Thymus (tissue), 14 donors: ENCODE measurements at places on chromosomes 4 and X. TPM values are rescaled to one million over a fixed set of nuclear protein-coding genes. Genes with fewer than 3 reads are reported as not detected.

- H3K27ac ChIP-seq: no peak overlapping the region
- H3K36me3 ChIP-seq: no peaks in the 10 kb centered on the region
- peak overlapping the region; percentile 70 for H3K4me3 ChIP-seq
- no peak for DNase-seq
Measured at GRCh38 chrX:103586314-103586646, 965 bp downstream of the TCEAL4 start.

- no peaks in the 10 kb centered on the region for H3K36me3 ChIP-seq
- no peak for DNase-seq
- no peak overlapping the region for H3K27ac ChIP-seq
- no peaks in the 10 kb centered on the region for H3K4me1 ChIP-seq
- no peak overlapping the region for H3K4me3 ChIP-seq
Measured at GRCh38 chrX:23398570-23398969, 63.9 kb downstream of the PTCHD1 start.

- H3K4me1 ChIP-seq: no peaks in the 10 kb centered on the region
- no peak for DNase-seq
- H3K36me3 ChIP-seq: no peaks in the 10 kb centered on the region
- H3K4me3 ChIP-seq: no peak overlapping the region
- no peaks in the 10 kb centered on the region for H3K27me3 ChIP-seq
Measured at GRCh38 chr4:181176306-181176705, 1066.9 kb upstream of the TENM3 start.

GRCh38 chrX:153704021-153704526, 16.3 kb downstream of the SLC6A8 start:
- H3K36me3 ChIP-seq: peaks cover 46% of the 10 kb centered on the region
- no peaks in the 10 kb centered on the region for H3K27me3 ChIP-seq
- H3K4me3 ChIP-seq: no peak overlapping the region
- no peak for DNase-seq

DNA sequence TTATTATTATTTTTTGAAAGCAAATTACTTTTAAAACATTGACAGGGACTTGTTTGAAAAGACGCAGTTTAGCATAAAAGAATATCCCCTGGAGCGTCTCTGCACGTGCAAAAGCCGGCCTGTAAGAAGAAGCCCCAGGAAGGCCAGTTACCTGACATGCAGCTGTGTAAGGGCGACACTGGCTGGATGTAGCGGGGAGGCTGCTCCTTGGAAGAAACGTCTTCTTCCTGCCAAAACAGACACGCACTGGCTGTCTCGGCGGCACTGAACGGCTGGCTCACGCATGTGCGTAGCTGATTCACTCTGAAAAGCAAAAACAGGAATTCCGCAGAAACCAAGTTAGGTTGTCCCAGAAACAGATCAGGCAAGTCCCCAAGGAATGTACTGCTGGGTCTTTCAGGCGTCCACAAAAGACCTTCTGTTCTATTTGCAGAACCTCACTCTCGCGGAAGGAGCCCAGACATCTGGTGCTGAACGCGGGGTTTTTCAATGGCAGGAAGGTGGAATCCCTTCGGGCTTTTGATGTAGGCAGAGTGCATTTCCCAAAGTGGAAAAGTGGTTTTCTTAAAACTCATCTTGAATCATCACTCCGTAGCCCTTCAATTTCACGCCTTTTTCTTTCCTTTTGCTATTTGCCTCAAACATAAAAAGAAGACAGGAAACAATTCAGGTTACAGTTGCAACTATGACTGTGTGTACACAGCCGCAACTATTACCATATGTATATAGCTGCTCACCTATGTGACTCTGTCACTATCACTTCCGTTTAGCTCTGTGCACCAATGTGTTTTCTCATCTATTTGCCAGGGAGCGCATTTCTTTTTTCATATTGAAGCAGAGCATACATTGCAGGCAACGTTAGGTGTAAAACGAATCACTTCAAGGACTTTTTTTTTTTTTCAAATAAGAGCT, 38.1 kb upstream of the ARSH start:
- no peaks in the 10 kb centered on the region for H3K4me1 ChIP-seq
- no peaks in the 10 kb centered on the region for H3K36me3 ChIP-seq
- DNase-seq: no peak
- no peak overlapping the region for H3K27ac ChIP-seq
- no peak overlapping the region for H3K4me3 ChIP-seq
- peaks cover 4% of the 10 kb centered on the region for H3K27me3 ChIP-seq

DNA sequence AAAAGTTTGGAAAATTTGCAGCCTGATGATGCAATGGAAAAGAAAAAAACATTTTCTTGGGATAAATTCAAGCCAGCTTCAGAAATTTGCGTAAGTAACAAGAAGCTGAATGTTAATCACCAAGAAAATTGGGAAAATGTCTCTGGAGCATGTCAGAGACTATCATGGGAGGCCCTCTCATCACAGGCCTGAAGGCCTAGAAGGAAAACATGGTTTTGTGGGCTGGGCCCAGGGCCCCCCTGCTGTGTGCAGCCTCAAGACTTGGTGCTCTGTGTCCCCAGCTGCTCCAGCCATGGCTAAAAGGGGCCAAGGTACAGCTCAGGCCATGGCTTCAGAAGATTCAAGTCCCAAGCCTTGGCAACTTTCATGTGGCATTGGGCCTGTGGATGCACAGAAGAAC, 1049.8 kb upstream of the GRIA3 start:
- no peaks in the 10 kb centered on the region for H3K36me3 ChIP-seq
- no peak overlapping the region for H3K4me3 ChIP-seq
- H3K4me1 ChIP-seq: no peaks in the 10 kb centered on the region
- H3K27ac ChIP-seq: no peak overlapping the region
- no peak for DNase-seq

DNA sequence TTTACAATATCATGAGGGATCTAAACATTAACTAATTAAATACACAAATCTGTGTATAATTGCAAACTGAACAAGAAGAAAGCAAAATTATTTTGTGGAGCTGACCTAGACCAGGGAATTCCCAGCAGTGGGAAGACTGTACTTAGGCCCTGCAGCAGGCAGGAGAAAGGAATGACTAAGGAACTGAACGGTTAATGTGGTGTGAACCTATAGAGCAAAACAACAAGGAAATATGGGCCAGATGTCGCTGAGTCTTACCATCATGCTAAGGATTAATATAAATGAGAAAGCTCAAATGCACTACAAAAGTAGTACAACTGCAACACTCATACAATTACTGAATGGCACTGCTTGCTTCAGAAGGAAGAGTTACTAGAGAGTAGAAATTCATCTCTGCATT, 120.3 kb upstream of the ATXN3L start:
- H3K4me1 ChIP-seq: no peaks in the 10 kb centered on the region
- no peak overlapping the region for H3K4me3 ChIP-seq
- no peaks in the 10 kb centered on the region for H3K36me3 ChIP-seq
- H3K27me3 ChIP-seq: no peaks in the 10 kb centered on the region
- H3K27ac ChIP-seq: no peak overlapping the region

DNA sequence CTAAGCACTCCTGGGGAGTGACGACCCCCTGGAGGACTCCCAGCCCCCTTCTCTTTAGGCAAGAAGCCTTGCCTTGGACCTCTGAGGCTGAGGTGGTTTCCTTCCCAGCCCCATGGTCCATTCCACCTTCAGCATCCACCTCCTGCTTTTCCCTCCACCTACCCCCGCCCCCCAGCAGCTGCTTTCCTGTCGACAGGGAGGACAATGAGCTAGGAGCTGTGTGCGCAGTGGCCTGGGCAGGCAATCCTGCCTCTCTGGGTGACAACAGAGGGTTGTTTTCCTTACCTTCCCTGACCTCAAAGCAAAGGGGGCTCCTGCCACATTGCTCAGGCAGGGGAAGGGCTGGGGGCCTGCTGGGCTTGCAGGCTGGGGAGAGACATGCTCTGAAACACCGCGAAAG, 123.5 kb downstream of the BCOR start:
- no peak for DNase-seq
- no peaks in the 10 kb centered on the region for H3K27me3 ChIP-seq

DNA sequence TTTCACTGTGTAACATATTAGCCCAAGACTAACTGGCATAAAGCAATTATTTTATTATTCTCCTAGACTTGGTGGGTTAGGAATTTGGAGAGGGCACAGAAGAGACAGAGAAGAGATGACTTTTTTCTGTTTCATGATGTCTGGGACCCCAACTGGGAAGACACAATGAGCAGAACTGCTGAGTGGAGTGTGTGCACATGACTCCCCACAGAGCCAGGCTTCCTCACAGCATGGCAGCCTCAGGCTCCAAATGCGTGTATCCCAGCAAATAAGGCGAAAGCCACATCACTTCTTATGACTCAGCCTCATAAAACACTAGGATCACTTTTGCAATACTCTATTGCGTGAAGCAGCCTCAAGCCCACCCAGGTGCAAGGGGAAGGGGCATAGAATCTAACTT, 68.4 kb downstream of the MFAP3L start:
- no peak for DNase-seq
- no peaks in the 10 kb centered on the region for H3K27me3 ChIP-seq
- no peaks in the 10 kb centered on the region for H3K36me3 ChIP-seq
- no peak overlapping the region for H3K4me3 ChIP-seq
- no peaks in the 10 kb centered on the region for H3K4me1 ChIP-seq

- H3K4me1 ChIP-seq: peaks cover 93% of the 10 kb centered on the region
- no peak overlapping the region for H3K4me3 ChIP-seq
- H3K36me3 ChIP-seq: peaks cover 86% of the 10 kb centered on the region
- no peaks in the 10 kb centered on the region for H3K27me3 ChIP-seq
- peak overlapping the region; percentile 100 for H3K27ac ChIP-seq
- no peak for DNase-seq
Measured at GRCh38 chr4:1833307-1834046, 22.5 kb downstream of the LETM1 start.

- no peak for DNase-seq
- no peaks in the 10 kb centered on the region for H3K36me3 ChIP-seq
- no peaks in the 10 kb centered on the region for H3K27me3 ChIP-seq
- H3K4me3 ChIP-seq: no peak overlapping the region
- H3K4me1 ChIP-seq: no peaks in the 10 kb centered on the region
- no peak overlapping the region for H3K27ac ChIP-seq
Measured at GRCh38 chrX:31366041-31366440, 294.2 kb upstream of the FTHL17 start.

DNA sequence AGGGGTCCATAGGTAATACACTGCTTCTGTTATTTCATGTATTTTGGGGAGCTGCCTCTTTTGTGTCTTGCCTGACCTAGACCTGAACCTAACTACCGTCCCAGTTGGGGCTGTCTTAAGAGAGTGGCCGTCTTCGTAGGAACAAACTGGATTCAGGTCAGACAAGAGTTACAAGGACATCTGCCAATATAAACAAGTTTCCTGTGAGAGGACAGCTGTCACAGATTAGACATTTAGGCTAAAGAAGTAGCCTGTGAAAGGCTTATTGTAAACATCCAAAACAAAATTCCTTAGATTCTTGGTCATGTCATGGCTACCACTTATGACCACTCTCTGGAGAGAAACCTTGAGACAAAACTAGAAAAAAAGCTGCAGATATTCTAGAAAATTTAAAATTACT, 797.6 kb upstream of the AADAT start:
- no peak overlapping the region for H3K4me3 ChIP-seq

DNA sequence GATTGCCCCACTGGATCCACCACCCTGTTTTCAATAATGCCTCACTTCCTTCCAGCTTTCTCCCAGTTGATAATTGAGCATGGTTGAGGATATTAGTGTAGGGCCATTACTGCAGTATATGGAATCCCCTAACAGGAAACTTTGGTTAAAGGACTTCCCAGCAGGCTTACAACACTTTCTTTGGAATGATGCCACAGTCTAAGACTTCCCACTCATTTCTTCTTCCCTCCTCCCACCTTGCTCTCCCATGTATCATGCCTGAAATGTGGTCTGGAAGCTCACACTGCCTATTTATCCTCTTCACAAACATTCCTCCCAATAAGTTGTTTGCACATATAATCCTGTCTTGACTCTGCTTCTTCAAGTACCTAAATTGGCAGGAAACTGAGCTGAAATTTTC, 863.3 kb downstream of the CENPC start:
- H3K27ac ChIP-seq: no peak overlapping the region
- no peaks in the 10 kb centered on the region for H3K36me3 ChIP-seq
- no peak for DNase-seq
- H3K4me1 ChIP-seq: no peaks in the 10 kb centered on the region

DNA sequence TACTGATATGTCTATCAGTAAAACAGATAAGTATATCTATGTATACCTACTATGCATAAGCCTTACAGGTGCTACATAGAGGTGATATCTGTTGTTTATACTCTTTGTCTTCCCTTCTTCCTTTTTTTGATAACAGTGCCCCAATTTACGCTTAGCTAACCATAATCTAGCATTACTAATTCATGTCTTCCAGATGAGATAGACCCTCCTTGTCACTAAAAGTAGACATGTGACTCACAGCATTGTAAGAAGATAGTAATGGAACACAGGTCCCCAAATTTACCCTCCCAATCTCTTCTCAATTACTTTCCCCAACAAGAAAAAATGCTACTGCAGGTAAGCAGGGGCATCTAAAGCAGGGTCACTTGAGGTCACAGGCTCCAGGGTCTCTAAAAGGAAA, 7.9 kb upstream of the NFKB1 start:
- no peak for DNase-seq
- no peaks in the 10 kb centered on the region for H3K36me3 ChIP-seq
- H3K4me3 ChIP-seq: no peak overlapping the region
- no peaks in the 10 kb centered on the region for H3K27me3 ChIP-seq
- H3K27ac ChIP-seq: no peak overlapping the region

DNA sequence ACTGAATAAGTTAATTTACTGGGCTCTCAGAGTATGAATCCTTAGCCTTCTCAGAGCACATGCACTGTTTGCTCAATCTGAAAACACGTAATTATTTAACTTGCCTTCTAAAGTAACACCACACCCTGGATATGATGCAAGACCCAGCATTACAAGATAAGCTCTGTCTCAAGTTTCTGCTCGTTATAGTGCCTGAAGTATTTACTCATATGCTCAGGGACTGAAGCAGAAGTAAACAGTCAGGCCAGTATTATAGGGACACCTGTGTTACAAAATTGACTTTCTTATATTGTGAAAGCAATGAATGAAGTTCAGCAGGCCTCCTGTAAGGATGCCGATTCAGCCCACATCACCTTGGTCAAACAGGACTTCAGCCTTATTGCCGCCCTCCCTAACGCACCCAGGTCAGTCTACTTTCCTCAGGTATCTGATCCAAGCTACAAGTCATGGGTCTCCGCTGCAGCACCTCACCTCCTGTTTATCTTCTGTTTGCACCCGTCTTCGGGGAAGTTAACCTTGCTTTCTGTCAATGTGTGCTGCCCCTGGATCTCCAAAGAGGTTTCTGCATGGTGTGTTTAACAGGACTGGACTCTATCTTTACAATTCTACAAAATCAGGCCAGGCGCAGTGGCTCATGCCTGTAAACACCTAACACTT, 42.8 kb upstream of the KLF3 start:
- H3K4me3 ChIP-seq: no peak overlapping the region
- no peak overlapping the region for H3K27ac ChIP-seq
- no peaks in the 10 kb centered on the region for H3K27me3 ChIP-seq
- H3K4me1 ChIP-seq: peaks cover 6% of the 10 kb centered on the region
- DNase-seq: no peak
- H3K36me3 ChIP-seq: no peaks in the 10 kb centered on the region

The CLDN2 gene
- polyA plus RNA-seq: 0.05 TPM

The ADGRG4 gene
- 0.02 TPM for polyA plus RNA-seq

The CXCL9 gene
- polyA plus RNA-seq: 40.0 TPM

The MAGEA6 gene
- polyA plus RNA-seq: 0.05 TPM

The TLR1 gene
- polyA plus RNA-seq: 6.1 TPM

The SPANXN3 gene
- polyA plus RNA-seq: 0.23 TPM

The RAB33B gene
- 6.7 TPM for polyA plus RNA-seq

The UBA1 gene
- polyA plus RNA-seq: 80.4 TPM

The RRH gene
- 0.11 TPM for polyA plus RNA-seq

The BTK gene
- polyA plus RNA-seq: 14.6 TPM
